Glutamatergic neuron (in vitro differentiated cells): ENCODE measurements at places on chromosomes 13 and 19. TPM values are rescaled to one million over a fixed set of nuclear protein-coding genes. Genes with fewer than 3 reads are reported as not detected.
A peak's percentile ranks its signal among the peaks of the same experiment; 100 is the strongest.

GRCh38 chr19:41521931-41522555, 53.9 kb upstream of the CEACAM21 start:
- peaks cover 1% of the 10 kb centered on the region for H3K4me1 ChIP-seq
- peak; percentile 55 for DNase-seq
- H3K4me3 ChIP-seq: peak overlapping the region; percentile 89
- H3K27me3 ChIP-seq: peaks cover 18% of the 10 kb centered on the region

DNA sequence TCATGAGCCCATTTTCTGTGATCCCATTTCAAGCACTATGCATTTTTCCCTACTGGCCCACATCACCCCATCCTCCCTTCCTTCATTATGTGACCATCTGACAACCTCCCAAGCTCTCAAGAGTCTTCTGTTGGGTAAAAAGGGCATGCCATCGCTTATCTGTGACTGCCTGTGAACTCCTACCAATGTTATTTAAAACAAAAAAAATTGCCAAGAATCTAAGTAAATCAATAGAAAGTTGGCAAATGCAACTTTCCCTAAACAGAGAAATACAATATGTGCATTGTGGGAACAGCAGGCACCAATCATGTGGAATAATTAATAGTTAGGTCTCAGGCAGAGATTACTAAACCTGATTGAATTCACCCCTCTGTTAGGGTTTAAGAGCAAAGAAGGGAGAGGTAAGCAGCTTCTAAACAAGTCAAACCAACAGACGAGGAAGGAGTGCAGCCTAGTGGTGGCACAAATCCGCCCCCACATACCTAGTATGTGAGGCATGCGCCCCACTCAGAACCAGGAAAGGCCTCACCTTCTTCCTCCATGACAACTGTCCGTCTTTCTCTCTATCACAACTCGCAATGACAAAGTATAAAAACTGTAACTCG, 29.8 kb downstream of the DZIP1 start:
- DNase-seq: no peak
- no peaks in the 10 kb centered on the region for H3K27me3 ChIP-seq
- H3K4me3 ChIP-seq: no peak overlapping the region
- H3K36me3 ChIP-seq: no peaks in the 10 kb centered on the region

- peak; percentile 19 for DNase-seq
- H3K4me3 ChIP-seq: no peak overlapping the region
- H3K27ac ChIP-seq: no peak overlapping the region
- no peaks in the 10 kb centered on the region for H3K27me3 ChIP-seq
- no peaks in the 10 kb centered on the region for H3K36me3 ChIP-seq
- peaks cover 6% of the 10 kb centered on the region for H3K4me1 ChIP-seq
Observed at GRCh38 chr13:103694471-103694870, 628.3 kb upstream of the SLC10A2 start.

DNA sequence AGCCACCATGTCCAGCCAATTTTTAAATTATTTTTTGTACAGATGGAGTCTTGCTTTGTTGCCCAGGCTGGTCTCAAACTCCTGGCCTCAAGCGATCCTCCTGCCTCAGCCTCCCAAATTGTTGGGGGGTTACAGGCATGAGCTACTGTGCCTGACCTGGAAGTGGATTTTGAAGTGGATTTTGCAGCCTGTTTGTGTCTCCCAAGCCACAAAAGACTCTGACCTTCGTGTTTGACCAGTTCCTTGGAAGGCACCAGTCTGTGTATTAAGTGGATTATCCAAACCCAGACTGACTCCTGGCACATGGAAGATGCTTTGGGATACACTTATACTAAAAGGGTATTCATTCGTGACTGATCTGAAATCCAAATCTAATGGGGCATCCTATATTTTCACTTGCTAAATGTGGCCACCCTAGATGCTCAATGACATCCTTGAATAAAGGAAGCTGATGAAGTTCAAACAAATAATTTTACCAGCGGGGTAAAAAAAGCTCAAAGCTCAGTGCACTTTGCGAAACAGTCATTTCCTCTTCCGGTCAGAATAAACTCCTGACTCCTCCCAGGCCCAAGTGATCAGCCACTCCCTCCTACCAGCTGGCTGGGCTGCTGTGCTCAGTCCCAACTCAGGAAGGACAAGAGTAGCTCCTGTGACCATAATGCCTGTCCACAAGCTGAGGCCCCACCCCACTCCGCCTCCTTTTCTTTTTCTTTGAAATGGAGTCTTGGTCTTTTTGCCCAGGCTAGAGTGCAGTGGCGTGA, 32.6 kb upstream of the GATAD2A start:
- no peak overlapping the region for H3K4me3 ChIP-seq
- no peak for DNase-seq
- H3K27ac ChIP-seq: no peak overlapping the region
- no peaks in the 10 kb centered on the region for H3K36me3 ChIP-seq

DNA sequence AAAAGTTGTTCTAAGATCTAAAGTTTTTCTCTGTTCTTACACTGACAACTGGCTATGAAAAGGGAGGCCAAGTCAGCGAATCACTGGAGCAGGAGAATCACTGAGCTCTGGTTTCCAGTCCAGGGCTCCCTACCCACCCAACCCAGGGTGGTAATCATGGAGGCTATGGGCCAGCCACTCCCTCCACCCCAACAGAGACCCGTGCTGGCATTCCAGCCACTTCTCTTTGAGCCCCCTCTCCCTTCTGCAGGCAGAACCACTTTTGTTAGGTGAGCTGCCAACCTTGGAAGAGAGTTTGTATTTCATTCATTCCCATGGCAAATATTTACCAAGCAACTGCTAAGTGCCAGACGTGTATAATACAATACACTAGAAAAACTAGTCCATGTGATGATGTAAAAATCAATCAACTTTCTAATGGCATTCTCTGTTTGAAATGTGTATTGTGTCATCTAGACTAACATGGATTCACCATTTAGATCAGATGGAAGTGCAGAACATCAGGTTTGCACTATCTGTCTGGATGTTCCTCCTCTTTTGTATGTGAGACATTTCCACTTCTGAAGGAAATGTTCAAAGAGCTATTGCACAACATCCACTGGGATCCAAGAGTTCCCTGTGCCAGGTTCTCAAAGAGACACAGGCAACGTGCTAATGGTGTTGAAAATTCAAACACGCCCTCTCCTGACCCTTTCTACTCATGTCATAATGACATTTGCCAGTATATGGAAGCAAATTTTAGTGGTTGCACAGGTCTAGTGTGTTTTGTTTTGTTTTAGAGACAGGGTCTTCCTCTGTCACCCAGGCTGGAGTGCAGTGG, 5.3 kb downstream of the MLNR start:
- peaks cover 5% of the 10 kb centered on the region for H3K36me3 ChIP-seq
- H3K4me3 ChIP-seq: no peak overlapping the region
- H3K27me3 ChIP-seq: peaks cover 12% of the 10 kb centered on the region
- H3K4me1 ChIP-seq: no peaks in the 10 kb centered on the region
- H3K27ac ChIP-seq: no peak overlapping the region

DNA sequence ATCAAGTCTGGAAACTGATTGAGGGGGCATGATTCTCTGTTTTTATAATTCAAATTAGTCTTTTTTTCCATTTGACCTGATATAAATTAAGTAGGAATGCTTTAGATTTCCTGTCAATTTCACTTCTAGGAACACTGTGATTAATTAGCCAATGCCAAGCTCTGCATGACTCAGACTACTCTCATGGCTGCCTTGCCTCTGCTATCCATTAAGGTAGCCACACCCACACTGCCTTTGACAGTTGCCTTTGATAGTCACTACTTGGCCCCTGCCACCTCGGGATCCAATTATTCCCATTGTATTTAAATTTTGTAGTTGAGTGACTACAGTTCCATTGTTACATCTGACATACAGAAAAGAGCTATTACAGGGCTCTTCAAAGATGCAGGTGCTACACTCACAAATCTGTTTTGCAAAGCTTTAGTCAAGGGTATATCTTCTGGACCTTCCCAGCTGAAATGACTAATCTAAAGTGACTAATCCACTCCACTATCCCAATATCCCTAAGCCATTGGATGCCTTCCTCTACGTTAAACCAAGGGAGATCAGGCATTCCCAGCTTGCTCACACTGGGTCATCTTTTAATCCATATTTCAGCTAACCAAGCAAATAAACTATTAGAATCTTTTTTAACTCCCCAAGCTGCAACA, 1193.1 kb upstream of the MIR17HG start:
- no peaks in the 10 kb centered on the region for H3K27me3 ChIP-seq
- H3K4me3 ChIP-seq: no peak overlapping the region
- H3K27ac ChIP-seq: no peak overlapping the region

DNA sequence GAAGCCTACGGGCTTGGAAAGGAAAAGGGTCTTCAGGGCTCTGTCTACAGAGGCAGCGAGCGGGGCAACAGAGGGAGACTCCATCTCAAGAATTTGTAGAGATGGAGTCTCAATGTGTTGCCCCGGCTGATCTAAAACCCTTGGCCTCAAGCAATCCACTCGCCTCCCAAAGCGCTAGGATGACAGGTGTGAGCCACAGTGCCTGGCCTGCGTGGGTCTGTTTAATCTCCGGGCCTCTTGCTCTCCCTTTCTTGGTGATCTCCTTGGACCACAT, 8.1 kb downstream of the RPS9 start:
- peak overlapping the region; percentile 49 for H3K4me3 ChIP-seq
- peaks cover 19% of the 10 kb centered on the region for H3K4me1 ChIP-seq
- peak overlapping the region; percentile 90 for H3K27ac ChIP-seq
- H3K27me3 ChIP-seq: peaks cover 6% of the 10 kb centered on the region
- DNase-seq: no peak

DNA sequence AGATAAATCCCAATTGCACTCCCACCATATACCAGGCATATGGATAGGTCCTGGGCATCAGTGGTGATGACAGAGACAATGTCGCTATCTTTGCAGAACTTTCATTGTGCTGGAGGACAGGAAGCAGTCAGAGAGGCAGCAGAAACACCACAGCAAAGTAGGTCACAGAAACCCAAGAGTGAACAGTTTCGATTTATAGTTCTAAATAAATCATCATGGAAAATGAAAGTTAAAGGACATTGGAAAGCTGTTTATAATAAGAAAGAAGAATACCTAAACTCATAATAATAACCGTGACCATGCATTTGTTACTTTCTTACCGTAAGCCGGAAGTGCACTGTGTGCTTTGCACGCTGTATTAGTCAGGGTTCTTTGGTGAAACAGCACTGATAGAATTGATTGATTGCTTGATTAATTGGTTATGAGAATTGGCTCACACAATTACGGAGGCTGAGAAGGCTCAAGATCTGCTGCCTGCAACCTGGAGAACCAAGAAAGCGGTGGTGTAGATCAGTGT, 38.9 kb downstream of the ALOX5AP start:
- H3K27ac ChIP-seq: no peak overlapping the region
- peaks cover 6% of the 10 kb centered on the region for H3K27me3 ChIP-seq
- H3K4me3 ChIP-seq: no peak overlapping the region
- no peak for DNase-seq
- H3K4me1 ChIP-seq: peaks cover 12% of the 10 kb centered on the region
- H3K36me3 ChIP-seq: peaks cover 10% of the 10 kb centered on the region

DNA sequence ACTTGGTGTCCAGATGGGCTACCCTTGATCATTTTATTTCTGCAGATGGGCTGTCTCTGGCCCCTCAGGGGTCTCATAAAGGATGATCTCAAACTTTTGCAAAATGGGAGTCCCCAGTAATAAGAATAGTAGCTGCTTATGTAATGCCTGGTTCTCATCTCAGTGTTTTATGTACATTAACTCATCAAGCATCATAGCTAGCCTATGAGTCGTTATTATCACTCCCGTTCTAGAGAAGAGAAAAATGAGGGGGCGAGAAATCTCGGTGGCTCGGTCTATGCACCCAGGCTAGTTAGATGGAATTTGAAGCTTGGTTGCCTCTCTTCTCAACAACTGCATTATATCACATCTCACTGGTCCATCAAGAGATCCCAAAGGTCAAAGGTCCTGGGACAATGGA, 3.4 kb downstream of the CACNG6 start:
- no peak for DNase-seq
- peaks cover 3% of the 10 kb centered on the region for H3K4me1 ChIP-seq
- no peaks in the 10 kb centered on the region for H3K36me3 ChIP-seq
- peaks cover 8% of the 10 kb centered on the region for H3K27me3 ChIP-seq

DNA sequence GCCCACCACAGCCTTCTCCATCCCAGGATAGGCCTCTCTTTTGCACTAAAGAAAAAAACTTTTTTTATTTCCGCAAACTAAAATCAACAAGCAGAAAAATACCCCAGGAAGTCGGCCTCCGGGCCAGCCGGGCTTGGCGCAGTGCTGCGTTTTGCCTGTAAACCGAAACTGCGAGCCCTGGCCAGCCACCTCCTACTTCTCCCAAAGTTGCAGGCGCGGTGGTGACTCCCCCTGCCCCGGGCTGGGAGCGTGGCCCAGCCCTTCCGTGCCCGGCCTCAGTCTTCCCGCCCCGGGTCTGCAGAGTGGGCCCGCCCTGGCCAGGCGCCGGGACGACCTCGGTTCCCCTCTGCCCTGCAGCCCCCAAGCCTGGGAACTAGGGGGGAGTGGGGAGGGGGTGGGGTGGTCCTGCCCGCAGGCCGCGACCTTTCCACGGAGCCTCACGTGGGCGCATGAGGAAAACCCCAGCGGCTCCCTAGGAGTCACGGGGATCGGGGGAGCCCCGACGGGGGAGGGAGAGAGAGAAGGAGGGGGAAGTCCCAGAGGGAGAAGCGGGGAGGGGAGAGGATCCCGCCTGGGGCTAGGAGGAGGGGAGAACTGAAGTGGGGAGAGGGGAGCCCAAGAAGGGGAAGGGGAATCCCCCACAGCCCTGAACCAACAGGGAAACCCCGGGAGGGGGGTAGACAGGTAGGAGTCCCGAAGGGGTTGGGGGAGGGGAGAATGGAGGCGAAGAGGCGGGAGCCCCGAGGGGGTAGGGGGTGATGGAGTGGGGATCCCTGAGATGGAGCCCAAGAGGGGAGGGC, 3.0 kb downstream of the GADD45B start:
- peaks cover 4% of the 10 kb centered on the region for H3K36me3 ChIP-seq
- H3K4me1 ChIP-seq: peaks cover 3% of the 10 kb centered on the region
- DNase-seq: no peak
- peaks cover 25% of the 10 kb centered on the region for H3K27me3 ChIP-seq
- no peak overlapping the region for H3K27ac ChIP-seq

DNA sequence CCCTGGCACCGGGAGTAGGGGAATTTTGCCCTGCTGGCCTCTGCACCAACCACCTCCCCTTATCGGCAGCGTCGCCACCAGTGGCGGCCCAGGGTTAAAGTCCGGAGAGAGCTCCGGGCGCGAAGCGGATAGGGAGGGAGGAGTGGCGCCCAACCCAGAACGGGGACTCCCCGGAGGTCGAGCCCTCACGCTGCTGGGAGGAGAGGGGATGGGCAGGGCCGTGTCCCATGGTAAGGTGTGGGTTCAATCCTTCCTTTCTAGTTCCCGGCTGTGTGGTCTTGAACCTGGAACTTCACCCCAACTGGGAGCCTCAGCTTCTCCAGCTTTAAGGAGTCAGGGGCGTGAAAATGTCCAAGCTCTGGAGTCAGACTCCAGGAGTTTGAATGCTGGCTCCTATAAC, 23.3 kb upstream of the BCL3 start:
- no peaks in the 10 kb centered on the region for H3K36me3 ChIP-seq
- DNase-seq: no peak
- peaks cover 2% of the 10 kb centered on the region for H3K4me1 ChIP-seq

DNA sequence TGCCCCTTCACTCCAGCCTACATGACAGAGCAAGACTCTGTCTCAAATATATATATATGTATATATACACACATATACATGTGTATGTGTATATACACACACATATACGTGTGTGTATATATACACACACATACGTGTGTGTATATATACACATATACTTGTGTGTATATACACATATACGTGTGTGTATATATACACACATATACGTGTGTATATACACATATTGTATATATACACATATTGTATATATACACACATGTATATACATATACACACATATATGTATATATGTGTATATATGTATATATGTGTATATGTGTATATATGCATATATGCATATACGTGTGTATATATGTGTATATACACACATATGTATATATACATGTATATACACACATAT, 173.3 kb downstream of the GPC5 start:
- H3K27me3 ChIP-seq: no peaks in the 10 kb centered on the region
- no peak for DNase-seq
- H3K4me1 ChIP-seq: no peaks in the 10 kb centered on the region
- H3K36me3 ChIP-seq: no peaks in the 10 kb centered on the region

MEIOSIN gene
- not detected for total RNA-seq

ZNF728 gene
- not detected for total RNA-seq

STARD13 gene
- 36.4 TPM for total RNA-seq

C19orf85 gene
- not detected for total RNA-seq
